ENCODE measurements at places on chromosomes 16 and 17.
A peak's percentile ranks its signal among the peaks of the same experiment; 100 is the strongest.

DNA sequence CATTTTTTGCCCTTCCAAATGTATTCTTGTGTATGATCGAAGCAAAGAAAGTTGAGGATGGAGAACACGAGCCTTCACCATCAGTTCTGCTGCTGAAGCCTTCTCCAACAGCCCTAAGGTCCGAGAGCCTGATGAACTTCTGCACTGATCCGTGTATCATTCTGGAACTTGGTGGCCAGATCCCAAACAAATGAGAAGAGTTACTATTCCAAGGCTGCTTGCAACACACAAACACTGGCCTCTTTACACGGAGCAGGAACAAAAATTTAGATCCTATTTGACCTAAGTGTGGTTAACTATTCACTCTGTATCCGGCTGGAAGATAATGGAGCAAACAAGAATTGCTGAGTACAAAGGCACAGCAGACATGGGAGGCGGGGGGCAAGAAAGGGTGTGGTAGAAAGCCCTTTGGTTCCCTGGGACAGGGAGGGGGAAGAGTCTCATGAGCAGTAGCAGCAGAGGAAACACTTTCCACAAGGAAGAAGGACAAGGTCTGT, 282.9 kb downstream of the SOX9 start:
- no peak for DNase-seq

- DNase-seq: no peak
These were observed 19.1 kb downstream of the TRARG1 start for GRCh38 chr17:1298606-1299005.

- DNase-seq: no peak
These were observed 16.7 kb upstream of the JPH3 start for GRCh38 chr16:87585442-87586200.

DNA sequence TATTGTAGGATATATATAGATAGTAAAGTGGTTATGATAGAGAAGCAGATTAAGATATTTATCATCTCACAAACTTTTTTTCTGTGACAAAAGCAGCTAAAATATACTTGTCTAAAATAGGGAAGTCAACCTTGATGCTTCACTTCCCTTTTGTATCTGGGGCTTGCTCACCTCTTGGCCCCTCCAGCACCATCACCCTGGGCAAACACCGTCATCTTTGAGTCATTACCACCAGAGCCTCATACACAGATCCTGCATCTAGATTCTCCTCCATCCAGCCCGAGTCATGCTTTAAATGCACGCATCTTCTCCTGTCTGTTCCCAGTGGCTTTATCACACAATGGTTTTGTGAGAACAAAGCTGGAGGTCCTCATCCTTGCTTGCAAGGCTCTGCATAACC, 1062.7 kb upstream of the EEF2KMT start:
- DNase-seq: no peak

GRCh38 chr16:23676924-23677480, 1.7 kb upstream of the PLK1 start:
- DNase-seq: no peak

DNA sequence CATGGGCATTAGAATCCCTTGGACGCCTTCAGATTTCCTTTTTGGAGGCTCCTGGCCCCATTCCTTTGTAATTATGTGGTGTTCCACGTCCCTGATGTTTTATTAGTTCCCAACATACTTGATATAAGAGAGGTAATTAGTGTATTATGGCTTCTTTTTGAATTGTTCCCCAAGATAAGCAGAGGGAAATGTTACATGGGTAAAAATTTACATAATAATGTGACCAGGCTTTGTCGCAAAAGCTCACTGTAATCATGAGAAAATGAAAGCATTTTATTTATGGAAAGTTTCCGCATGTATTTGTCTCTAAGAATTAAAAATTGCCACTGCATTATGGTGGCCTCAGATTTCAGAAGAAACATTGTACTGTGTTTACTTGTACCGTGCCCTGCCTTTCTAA, 177.8 kb downstream of the PRKCA start:
- DNase-seq: no peak

DNA sequence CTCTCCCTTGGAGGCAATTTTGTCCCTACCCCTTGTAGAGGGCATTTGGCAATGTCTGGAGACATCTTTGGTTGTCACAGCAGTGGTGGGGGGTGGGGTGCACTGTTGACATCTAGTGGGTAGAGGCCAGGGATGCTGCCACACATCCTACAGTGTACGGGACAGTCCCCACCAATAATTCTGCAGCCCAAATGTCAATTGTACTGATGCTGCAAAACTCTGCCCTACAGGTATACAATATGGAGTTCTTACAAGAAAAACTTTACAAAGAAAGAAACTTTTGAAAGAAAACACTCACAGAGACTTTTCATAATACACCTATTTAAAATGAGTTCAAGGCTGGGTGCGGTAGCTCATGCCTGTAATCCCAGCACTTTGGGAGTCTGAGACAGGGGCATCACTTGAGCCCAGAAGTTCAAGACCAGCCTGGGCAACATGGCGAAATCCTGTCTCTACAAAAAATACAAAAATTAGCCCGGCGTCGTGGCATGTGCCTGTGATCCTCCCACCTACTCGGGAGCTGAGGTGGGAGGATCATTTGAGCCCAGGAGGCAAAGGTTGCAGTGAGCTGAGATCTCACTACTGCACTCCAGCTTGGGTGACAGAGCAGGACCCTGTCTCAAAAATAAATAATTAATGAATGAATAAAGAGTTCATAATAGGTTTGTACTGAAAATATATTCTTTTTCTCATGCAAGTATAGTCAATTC, 59.4 kb downstream of the EMP2 start:
- DNase-seq: no peak

- no peak for DNase-seq
These were observed 11.9 kb upstream of the PABPN1L start for GRCh38 chr16:88878356-88878755.

DNA sequence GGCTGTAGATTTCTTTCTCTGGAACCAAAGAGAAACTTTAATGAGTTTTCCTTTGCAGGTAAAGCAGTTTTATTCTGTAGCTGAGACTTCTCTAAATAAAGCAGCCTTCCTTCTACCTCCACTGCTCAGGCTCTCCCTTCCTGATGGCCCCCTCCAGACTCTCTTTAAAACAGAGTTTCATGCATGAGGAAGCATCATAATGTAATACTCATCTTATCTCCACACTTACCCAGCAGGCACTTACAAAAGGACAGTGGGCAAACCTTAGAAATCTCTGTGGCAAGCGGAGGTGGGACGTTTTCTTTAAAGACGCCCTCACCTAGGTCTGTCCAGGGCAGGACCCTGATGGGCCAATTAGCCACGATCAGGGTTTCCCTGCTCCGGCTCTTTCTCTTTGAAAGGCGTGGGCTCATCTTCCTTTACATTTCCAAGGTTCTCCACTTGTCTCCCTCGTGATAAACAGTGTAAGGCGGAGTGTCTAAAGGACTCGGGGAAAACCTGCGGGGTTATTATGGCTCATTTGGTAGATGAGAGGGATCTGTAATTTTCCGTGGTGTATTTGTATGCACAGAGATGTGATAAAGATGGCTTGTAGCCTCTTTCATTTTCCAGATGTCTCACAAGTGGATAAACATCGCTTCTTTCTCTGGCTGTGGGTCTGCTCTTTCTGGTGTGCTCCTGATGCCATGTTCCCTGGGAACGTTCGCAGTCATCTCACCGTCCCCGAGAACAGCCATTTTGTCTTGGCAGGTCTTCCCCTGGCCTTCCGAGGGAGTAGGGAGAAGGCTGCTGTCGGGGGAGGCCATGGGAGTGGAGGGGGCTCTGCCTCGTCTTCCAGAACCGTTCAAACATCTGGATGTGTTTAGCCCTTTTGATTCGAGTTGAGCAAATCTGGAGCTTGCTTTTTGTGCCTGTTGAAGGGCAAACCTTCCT, 239.0 kb downstream of the CCDC182 start:
- DNase-seq: no peak

- no peak for DNase-seq
These were observed 25.5 kb upstream of the ZNF750 start for GRCh38 chr17:82865274-82865673.

DNA sequence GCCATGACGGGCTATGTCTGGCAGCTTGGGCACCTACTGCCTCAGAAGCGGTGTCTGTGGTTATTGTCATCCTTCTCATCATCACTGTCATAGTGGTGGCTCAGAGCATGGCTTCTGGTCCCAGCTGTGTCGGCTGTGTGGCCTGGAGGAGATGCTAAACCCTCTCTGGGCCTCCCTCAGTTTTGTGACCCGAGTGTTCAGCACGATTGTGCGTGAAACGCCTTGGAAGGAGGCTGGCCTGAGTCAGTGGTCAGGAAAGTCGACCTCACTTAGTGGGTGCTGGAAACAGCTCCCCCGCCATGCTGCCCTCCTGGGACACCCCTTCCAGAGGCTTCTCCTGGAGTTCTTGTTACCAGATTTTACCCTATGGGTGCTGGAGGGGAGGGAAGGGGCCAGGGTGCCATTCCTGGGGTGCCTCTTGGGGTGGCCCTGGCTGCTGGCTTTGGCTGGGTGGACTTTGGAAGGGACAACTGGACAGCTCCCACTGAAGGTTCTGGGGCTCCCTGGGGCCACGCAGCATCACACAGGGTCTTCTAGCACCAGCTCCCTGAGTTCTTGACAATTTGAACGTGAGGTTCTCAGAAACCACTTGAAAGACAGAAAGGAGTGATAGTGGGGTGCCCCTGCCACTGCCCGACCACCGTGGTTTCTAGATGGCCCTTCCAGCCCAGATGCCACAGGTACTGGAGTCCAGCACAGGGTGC, 226.5 kb upstream of the GSE1 start:
- DNase-seq: no peak

- DNase-seq: no peak
These were observed 1.3 kb downstream of the BICDL2 start for GRCh38 chr16:3035289-3035971.

GRCh38 chr17:20097330-20097729, 88.2 kb downstream of the SPECC1 start:
- no peak for DNase-seq

DNA sequence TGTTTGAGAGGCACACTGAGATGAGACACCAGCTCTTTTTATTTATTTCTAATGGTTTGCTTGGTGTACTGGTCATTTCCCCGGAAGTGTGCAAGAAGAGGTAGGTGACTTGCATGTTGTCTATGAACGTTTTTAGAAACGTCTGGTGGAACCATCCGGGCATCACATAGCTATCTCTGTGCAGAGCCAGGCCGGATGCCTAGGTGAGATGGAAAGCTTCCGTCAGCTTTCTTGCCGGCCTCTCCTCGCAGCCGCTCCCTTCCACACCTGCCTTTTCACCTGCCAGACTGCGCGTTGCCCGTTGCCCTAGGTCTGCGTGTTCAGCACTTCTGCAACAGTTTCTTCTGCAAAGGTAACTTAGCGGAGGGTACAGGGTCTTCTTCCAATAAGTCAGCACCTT, 416.0 kb downstream of the WWOX start:
- no peak for DNase-seq

- no peak for DNase-seq
These were observed 28.0 kb downstream of the ZCCHC14 start for GRCh38 chr16:87464691-87465300.

- DNase-seq: no peak
These were observed 409 bp downstream of the ACSF2 start for GRCh38 chr17:50426472-50426782.

GRCh38 chr17:39899215-39899614, 19.2 kb downstream of the GSDMB start:
- no peak for DNase-seq

DNA sequence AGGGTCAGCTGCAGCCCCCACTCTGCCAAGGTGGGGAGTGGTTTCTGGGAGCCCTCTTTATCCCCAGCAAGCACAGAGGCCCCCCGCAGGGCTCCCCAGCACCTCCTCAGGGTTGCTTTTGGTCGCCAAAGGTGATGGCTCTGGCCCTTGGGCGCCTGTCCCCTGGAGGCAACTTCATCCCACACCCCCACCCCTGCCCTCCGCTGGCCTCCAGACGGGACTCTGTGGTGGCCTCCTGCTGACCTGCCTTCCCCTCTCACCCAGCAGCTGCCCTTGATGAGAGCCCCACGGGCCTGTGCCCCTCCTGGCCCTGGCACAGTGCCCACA, 7.8 kb upstream of the RHOT2 start:
- no peak for DNase-seq

DNA sequence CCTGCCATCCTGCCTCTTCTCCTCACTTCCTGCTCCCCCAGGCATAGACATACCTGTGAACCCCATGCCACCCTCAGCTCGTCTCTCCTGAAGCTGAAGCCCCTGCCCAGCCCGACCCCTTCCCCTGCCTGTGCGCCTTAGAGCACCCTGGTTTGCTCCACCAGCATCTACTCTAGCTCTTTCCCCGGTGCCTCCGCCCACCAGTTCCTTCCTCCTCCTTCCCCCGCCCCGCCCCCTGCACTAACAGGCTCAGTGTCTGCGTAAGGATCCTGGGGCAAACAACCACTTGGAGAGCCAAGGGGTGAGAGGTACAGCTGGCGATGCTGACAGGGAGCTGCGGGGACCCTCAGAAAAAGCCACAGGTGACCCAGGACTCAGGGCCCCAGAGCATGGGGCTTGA, 1.9 kb downstream of the GPR142 start:
- DNase-seq: peak; percentile 29

- no peak for DNase-seq
These were observed 3.9 kb downstream of the TIMM22 start for GRCh38 chr17:1000597-1001461.

- no peak for DNase-seq
These were observed 77.7 kb upstream of the EEF2KMT start for GRCh38 chr16:5175266-5175665.

GRCh38 chr16:86034421-86034919, 135.5 kb downstream of the IRF8 start:
- DNase-seq: no peak

- no peak for DNase-seq
These were observed at the start of gene NOG for GRCh38 chr17:56593646-56594319. Gene NOG, plus strand, starts transcription at chr17:56593699. Its CDS starts 525 bp downstream, at chr17:56594224.

DNA sequence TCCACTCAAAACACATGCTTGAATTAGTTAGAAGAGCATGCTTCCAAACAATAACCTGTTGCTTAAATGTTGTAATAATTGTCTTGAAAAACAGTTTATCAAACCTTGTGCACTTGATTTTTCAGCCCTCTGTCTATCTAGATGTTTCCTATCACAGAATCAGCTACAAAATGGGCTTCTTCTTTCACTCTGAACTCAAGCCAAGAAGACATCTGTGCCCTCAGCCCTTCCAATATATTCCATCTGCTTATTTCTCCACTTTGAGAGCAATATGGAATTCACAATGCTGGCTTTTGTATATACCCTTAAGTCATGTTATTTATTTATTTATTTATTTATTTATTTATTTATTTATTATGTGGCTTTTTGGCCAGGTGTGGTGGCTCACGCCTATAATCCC, 234.2 kb downstream of the TOX3 start:
- no peak for DNase-seq

DNA sequence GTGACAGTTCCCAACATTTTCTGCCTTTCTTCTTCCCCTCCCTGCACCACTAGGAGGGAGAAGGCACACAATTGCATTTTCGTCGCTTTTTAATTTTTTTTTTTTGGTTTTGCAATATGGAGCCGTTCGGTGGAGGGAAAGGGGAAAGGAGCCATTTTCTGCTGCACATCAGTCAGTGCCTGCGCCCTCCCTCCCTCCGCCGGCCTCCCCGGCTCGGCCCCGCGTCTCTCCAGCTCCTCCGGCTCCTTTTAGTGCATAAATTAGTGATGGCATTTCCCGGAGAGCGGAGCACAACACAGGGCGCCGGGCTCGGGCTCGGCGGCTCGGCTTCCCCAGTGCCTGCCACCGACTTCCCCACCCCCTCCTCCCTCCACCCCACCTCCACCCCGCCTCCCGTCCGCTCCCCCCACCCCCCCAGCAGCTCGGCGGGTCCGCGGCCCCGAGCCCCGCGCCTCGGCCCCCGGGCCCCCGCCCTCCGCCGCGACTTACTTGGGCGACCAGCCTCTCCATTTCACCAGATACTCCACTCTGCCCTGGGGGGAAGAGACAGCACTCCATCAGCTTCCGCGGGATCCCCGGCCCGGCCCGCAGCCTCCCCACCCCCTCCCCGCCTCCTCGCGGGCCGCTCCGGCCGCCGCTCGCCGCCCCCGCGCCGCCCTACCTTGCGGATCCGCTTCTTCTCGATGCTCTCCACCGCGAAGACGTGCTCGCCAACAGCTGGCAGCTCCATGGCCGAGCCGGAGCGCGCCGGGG, 542 bp downstream of the CBX4 start:
- peak; percentile 39 for DNase-seq

All from effector memory CD4-positive, alpha-beta T cell (primary cell).